Cortex of kidney (tissue), 1 donor: ENCODE measurements at places on chromosomes 12 and 14.

- no peak for DNase-seq
Measured at GRCh38 chr12:2633825-2634200, 161.0 kb upstream of the FKBP4 start.

- no peak for DNase-seq
Measured at GRCh38 chr12:124445121-124445718, 122.2 kb downstream of the NCOR2 start.

DNA sequence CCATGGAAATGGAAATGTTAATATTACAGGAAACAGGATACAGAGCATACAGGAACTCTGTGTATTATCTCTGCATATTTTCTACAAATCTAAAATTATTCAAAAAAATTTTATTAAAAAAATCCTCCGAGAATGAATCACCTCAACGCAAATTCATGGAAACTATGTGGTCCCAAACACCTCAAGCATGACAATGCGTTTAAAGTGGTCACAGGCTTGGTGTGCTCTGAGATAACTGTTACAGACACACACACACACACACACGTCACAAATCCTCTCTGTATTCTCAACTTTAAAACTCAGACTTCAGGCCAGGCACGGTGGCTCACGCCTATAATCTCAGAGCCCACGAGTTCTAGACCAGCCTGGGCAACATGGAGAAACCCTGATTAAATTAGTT, 45.3 kb upstream of the MTERF2 start:
- DNase-seq, result no peak

GRCh38 chr14:96905825-96906224, 108.6 kb downstream of the VRK1 start:
- DNase-seq, result no peak
